CD4-positive, CD25-positive, alpha-beta regulatory T cell (primary cell): ENCODE measurements at places on chromosomes 13 and 19. TPM values are rescaled to one million over a fixed set of nuclear protein-coding genes. Genes with fewer than 3 reads are reported as not detected.

GRCh38 chr19:50861010-50861409 is 6.3 kb downstream of the KLK3 start:
- H3K27me3 ChIP-seq, result no peaks in the 10 kb centered on the region
- DNase-seq, result no peak
- no peak overlapping the region for H3K27ac ChIP-seq

Gene CD37
- 351 TPM for total RNA-seq

Gene FFAR1
- total RNA-seq, result not detected

DNA sequence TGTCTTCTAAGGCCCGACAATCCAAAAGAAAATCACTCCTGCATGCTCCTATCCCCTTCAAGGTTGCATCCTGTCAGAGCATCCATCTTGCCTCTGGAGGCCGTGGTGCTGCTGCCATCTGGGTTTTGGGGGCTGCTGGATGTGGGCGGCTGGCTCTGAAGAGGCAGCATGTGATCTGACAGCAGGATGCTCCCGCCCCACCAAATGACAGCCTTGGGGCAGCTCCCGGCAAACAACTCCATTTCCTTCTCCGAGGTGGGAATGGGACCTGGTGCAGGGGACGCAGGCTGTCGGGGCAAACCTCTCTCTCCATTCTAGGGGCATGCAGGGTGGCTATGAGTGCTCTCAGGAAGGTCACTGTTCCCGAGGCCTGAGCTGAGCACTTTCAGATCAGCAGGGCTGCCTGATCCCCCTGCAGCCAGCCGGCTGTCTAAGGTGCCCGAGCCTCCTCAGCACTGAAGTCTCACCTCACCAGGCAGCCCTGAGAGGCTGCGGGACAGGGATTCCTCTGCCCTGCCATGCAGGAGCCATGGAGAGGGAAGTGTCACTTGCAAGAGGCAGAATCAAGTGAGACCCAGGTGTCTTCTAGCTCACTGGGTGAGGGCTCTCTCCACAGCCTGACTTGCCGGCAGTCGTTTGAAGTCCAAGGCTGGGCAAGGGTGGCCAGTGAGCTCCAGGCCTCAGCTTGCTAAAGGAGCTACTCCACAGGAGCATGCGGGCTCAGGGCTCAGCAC is 28.8 kb downstream of the TSSK6 start:
- no peak for DNase-seq
- H3K27ac ChIP-seq, result peak overlapping the region; percentile 94
- peaks cover 48% of the 10 kb centered on the region for H3K4me1 ChIP-seq
- no peaks in the 10 kb centered on the region for H3K27me3 ChIP-seq

DNA sequence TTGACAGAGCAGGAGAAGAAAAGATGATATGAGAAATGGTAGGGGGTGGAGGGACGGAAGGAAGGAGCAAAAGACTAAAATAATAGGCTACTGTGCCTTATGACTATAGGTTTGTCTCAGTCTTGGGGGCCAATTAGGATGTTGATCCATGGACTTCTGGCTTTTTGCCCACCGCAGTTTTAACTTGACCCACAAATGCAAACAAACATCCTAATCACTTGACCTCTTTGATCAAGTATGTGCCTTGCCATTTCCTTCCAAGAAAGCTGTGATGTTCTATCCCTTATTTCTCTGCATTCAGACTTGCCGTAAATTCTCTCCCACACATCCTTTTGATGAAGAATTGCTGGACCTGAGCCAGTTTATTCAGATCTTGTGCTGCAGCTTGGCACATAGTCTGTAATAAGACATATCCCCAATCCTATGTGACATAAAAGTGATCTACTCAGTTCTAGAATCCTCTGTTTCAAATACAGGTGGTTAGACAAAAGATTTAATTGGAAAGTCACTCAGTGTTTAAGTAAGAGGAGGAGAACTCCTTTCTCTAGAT is 62.8 kb downstream of the TPT1 start:
- H3K27me3 ChIP-seq, result no peaks in the 10 kb centered on the region
- H3K4me3 ChIP-seq, result no peak overlapping the region
- H3K36me3 ChIP-seq, result peaks cover 7% of the 10 kb centered on the region

- peaks cover 23% of the 10 kb centered on the region for H3K4me1 ChIP-seq
- DNase-seq, result no peak
- H3K36me3 ChIP-seq, result peaks cover 36% of the 10 kb centered on the region
Measured at GRCh38 chr19:10283301-10284064, 3.3 kb upstream of the ICAM4 start.

DNA sequence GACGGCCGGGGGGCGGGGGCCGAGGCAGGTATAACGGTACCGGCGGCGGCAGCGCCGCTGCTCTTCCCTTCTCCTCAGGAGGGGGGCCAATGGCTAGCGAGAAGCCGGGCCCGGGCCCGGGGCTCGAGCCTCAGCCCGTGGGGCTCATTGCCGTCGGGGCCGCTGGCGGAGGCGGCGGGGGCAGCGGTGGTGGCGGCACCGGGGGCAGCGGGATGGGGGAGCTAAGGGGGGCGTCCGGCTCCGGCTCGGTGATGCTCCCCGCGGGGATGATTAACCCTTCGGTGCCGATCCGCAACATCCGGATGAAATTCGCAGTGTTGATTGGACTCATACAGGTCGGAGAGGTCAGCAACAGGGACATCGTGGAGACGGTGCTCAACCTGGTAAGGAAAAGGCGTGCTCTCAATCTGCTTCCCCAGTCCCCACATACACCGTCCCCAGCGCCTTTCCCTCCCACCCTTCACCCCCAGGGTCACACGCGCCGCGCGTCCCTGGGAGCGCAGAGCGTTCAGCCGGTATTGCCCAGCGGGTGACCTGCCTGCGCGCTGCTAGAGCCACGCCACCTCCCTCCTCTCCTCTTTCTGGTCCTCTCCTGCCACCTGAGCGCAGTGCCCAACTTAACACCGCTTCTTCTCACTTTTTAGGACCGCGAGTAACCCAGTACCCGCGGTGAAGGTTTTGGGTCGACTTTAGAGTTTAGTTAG is 814 bp downstream of the NBEA start:
- H3K36me3 ChIP-seq, result no peaks in the 10 kb centered on the region
- no peak for DNase-seq
- H3K27ac ChIP-seq, result no peak overlapping the region
- peak overlapping the region; percentile 26 for H3K4me3 ChIP-seq
